A549 treated with CpdA at 1 μM for 4 hours (cell line): ENCODE measurements at places on chromosomes 3 and 15. TPM values are rescaled to one million over a fixed set of nuclear protein-coding genes. Genes with fewer than 3 reads are reported as not detected.

Gene NDN
- total RNA-seq: 0.08 to 0.24 TPM in 2 of 5 replicates, not detected in the others

Gene KNG1
- total RNA-seq: not detected in 5 replicates

Gene OXTR
- total RNA-seq: 9.0 to 10.9 TPM (median 9.4 TPM) in 5 replicates

Gene SECISBP2L
- total RNA-seq: 5.7 to 10.5 TPM (median 7.5 TPM) in 5 replicates

Gene SLC15A2
- total RNA-seq: 0.12 to 0.41 TPM (median 0.35 TPM) in 5 replicates

Gene LRRFIP2
- total RNA-seq: 49.8 to 61.0 TPM (median 54.8 TPM) in 5 replicates

Gene SLC6A11
- total RNA-seq: 0.03 to 0.07 TPM (median 0.04 TPM) in 4 of 5 replicates, not detected in the other

Gene SH2D7
- not detected in 5 replicates for total RNA-seq

Gene ZNF770
- 14.6 to 17.7 TPM (median 16.6 TPM) in 5 replicates for total RNA-seq

Gene FMN1
- total RNA-seq: 0.27 to 0.59 TPM (median 0.41 TPM) in 5 replicates

Gene GOLGA8T
- 0.90 to 1.6 TPM (median 1.4 TPM) in 5 replicates for total RNA-seq

Gene PARP6
- total RNA-seq: 55.0 to 66.2 TPM (median 65.8 TPM) in 5 replicates

Gene TNNC1
- 1.2 to 1.5 TPM (median 1.4 TPM) in 5 replicates for total RNA-seq

Gene EFL1
- total RNA-seq: 25.7 to 31.5 TPM (median 27.3 TPM) in 5 replicates

Gene ZBED2
- 0.24 to 0.65 TPM (median 0.36 TPM) in 5 replicates for total RNA-seq

Gene BFSP2
- not detected in 5 replicates for total RNA-seq

Gene LHFPL4
- 0.05 to 0.78 TPM (median 0.08 TPM) in 5 replicates for total RNA-seq

Gene ACKR4
- total RNA-seq: not detected in 5 replicates

Gene ZMYND10
- total RNA-seq: 0.36 to 1.3 TPM (median 0.91 TPM) in 5 replicates

Gene ITGB5
- 328 to 412 TPM (median 391 TPM) in 5 replicates for total RNA-seq

Gene AGBL1
- not detected in 5 replicates for total RNA-seq

Gene SCG5
- total RNA-seq: 2.1 to 2.6 TPM (median 2.3 TPM) in 5 replicates

Gene PCBP4
- 11.0 to 13.8 TPM (median 12.3 TPM) in 5 replicates for total RNA-seq

Gene SNURF
- total RNA-seq: 6.1 to 11.3 TPM (median 8.3 TPM) in 5 replicates

Gene CELF6
- 0.07 to 0.19 TPM (median 0.12 TPM) in 4 of 5 replicates, not detected in the other for total RNA-seq

Gene ZNF609
- 17.6 to 23.8 TPM (median 23.6 TPM) in 5 replicates for total RNA-seq

Gene PARP14
- 9.2 to 13.2 TPM (median 10.1 TPM) in 5 replicates for total RNA-seq

Gene GP9
- not detected in 5 replicates for total RNA-seq

Gene FSD2
- total RNA-seq: not detected in 5 replicates

Gene DIS3L
- total RNA-seq: 29.2 to 40.3 TPM (median 34.5 TPM) in 5 replicates

Gene DUOXA1
- 0.09 to 0.26 TPM (median 0.16 TPM) in 4 of 5 replicates, not detected in the other for total RNA-seq
